ENCODE measurements at places on chromosomes 5 and 9.

DNA sequence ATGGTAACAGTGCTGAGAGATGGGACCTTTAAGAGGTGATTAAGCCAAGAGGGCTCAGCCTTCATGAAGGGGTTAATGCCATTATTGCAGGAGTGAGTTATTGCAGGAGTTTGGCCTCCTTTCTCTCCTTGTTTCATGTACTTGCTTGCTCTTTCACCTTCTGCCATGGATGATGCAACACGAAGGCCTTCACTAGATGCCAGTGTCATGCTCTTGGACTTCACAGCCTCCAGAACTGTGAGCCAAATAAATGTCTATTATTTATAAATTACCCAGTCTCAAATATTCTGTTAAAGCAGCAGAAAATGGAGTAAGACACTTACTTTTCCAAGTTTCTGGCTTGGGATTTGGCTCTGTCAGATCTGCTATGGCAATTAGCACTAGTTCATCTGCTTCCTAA, 38.4 kb upstream of the RECK start:
- no peak for DNase-seq

GRCh38 chr9:93826209-93826608, 128.9 kb downstream of the BARX1 start:
- no peak for DNase-seq

GRCh38 chr9:110583237-110583636, 3.7 kb upstream of the SVEP1 start:
- DNase-seq: peak; percentile 44

DNA sequence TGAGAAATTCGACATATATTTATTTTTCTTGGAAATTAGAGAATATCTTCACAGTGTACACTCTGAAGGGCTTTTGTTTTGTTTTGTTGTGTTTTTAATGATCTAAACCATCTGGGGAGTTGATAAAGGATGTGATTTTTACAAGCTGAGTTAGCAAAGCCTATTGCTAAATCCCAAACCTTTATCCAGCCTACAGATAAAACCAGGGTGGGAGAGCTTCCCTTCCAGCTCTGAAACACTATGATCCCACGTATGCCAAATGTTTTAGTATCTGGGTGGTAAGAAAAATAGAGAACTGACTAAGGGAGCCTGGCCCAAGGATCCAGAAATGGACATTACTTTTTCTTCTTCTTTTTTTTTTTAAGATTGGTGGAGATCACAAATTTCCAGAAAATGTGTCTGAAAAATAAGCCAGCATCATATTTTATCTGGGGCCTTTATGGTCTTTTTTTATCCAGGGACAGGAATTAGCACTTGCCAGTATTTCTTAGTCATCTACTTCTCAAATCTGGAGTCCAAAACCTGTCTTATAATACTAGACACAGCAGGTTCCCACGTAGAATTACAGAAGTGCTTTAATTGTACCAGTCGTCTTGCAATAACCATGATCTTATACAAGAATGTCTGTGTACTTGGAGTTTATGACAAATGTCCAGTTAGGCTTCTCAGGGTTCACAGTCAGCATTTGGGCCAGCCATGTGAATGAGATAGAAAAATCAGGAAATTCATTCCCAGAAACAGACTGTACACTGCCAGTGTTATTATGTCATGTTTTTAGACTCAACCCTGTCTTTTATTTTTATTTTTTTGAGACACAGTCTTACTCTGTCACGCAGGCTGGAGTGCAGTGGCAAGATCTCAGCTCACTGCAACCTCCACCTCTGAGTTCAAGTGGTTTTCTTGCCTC, 290.8 kb upstream of the MPDZ start:
- no peak for DNase-seq

GRCh38 chr9:23821375-23822181, 4.5 kb downstream of the ELAVL2 start:
- peak; percentile 46 for DNase-seq

GRCh38 chr5:62152394-62153087, 153.5 kb upstream of the KIF2A start:
- DNase-seq: no peak

- DNase-seq: no peak
Measured at GRCh38 chr5:170488570-170488969, 15.2 kb upstream of the KCNIP1 start.

GRCh38 chr9:76453785-76454184, 5.2 kb upstream of the GCNT1 start:
- no peak for DNase-seq

GRCh38 chr5:56202483-56202882, 30.6 kb downstream of the ANKRD55 start:
- no peak for DNase-seq

DNA sequence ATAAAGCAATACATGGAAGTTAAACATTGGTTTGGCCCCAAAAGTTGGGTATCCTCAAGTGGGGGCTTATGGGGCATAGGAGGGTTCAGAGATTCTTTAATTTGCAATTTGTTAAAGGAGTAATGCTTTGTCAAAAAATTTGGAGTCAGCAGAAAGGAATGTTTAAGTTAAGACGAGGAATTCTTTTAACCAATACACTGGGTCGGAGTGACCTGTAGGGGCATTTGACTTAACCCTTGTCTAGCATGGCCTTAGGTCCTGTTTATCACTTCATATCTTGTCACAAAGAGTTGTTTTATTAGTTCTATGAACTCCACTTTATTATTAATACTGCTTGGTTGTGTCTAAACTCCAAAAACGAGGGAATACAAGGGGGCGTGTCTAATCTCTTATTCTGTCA, 656.1 kb upstream of the RORB start:
- DNase-seq: no peak

DNA sequence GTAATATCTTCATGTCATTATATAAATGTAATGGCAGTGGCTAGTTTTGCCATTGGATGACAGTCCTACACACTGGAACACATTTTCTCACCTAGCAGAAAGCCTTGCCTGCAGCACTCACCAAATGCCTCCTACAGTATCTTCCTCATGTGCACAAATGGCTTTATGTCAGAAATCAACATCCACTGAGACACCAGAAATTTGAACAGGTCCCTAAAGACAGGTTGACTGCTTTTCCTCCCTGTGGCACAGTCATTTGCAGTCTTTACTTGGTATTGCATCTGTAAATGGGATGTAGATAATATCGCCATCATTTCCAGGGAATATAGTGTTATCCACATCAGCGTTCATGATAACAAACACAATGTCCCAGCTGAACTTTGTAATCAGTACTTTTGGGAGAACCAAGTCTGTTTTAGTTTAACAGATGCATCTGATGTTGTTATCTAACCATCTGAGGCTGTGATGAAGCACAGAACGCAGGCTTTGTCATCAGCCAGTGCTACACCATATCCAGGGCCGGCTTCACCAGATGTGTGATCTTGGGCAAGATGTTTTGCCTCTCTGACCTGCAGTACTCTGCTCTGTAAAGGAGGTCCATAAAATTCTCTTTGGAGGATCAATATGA, 83.9 kb upstream of the TAS2R1 start:
- no peak for DNase-seq

GRCh38 chr5:62707563-62707962, 128.9 kb downstream of the LRRC70 start:
- no peak for DNase-seq

GRCh38 chr5:138974227-138975063, 99.3 kb upstream of the LRRTM2 start:
- DNase-seq: no peak

GRCh38 chr9:129121483-129121882, 10.3 kb downstream of the PTPA start:
- DNase-seq: no peak

DNA sequence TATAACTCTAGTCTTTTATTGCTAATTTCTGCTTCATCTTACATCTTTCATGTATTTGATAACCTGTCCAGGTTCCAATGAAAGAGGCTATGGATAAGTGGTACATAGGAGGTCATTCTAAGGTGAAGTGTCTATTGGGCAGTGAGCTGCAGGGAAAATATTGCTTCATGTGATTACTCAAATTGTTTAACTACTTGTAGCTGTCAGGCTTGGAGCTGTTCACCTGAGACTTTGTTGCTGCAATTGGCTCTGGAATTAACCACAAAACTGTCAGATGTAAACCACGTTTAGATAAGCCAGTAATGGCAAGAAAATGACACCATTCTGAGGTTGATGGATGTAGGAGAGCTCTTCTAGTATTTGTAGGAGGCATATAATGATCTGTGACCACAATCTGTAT, 26.0 kb downstream of the ADAMTSL1 start:
- DNase-seq: no peak

- no peak for DNase-seq
Measured at GRCh38 chr5:17436761-17437221, 61.2 kb upstream of the TAF11L2 start.

DNA sequence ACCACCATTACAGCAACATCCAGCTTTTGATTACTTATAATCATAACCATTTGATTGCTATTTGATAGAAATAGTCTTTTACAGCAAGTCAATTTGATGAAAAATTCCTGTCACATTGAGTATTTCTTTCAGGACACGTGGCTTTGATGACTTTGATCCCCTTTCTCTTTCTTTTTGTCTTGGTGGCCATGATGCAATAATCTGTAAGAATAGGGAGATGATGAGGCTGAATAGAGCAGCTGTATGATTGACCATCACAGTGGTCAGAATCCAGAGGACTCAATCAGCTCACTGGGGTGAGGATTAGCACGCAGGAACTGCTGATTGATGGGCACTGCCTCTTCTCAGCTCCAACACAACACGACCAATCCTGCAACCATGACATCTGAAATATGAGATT, 262.7 kb downstream of the PARP8 start:
- no peak for DNase-seq

DNA sequence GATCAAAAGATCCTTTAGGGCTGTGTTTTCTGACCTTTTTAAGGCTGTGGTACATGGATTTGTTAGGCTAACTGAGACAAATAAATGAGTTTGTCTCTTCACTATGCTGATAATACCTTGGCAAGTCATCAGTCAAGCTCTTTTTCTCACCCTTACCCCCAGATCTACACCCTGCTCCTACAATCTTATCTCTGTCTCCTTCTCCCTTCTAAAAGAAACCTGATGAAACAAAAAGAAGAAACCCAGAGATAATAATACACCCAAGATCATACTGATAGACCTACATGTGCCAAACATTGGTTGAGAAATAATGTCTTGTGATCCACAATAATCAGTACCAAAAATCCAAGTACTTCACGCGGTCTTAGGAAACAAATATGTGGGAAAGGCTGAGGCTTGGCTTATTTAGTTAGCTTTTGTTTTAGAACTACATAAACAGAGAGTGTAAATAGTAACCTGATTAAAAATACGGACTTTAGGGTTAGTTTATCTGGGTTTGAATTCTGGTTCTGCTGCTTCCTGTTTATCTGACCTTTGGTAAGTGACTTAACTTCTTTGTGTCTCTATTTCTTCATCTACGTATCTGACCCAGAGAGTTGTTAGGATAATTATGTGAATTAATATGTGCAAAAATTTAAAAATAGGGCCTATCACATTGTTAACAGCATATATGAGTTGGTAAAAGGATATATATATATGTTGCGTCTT, 24.8 kb upstream of the PDCD1LG2 start:
- no peak for DNase-seq

DNA sequence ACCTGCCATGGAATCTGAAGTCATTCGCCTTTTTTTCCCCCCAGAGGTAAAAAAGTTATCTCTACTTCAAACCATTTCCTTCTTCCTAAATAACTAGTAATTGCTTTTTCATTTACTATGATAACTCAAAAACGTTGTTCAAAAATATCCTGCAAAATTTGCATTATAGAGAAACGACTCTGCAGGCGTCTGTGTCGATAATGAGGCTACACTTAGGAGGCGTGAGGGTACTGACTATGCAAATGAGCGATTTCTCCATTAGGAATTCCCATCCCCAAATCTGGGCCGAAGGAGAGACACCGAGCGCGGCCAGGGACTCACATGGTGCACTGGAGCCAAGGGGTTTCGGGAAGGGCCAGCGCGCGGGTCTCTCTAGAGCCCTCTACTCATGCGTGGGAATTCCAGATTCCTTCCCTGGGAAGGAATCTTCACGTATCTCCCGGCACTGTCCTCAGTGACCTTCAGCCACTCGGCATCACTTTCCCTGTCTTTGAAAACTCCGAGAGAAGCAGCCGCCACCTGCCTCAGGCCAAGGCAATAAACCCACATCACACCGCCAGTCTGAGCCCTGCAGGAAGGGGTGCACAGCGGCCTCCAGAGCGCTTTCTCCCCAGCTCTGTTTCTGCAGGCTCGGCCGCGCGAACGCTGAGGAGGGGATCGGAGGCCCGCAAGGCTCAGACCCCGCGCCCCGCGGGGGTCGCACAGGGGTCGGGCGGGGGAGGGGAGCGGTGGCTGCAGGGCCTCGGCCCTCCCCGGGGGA, 718 bp upstream of the DENND4C start:
- peak; percentile 62 for DNase-seq

GRCh38 chr9:4887556-4887955, 94.8 kb downstream of the RCL1 start:
- DNase-seq: no peak

DNA sequence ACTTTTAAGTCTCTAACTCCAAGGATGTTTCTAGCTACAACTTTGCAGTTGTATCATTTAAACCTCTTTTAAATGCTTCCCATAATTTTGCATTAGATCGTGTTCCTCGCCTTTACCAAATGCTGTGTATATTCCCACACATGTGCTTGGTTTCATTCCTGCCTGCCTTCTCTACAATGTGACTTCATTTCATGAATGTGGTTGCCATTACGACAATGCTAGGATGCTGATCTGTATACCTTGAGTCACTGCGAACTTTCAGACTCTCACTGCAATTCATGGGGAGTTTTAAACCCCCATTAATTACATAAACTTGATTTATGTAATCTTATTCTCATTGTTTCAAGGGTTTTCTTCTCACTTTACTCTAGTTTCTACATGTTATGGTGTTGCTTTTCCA, 50.3 kb downstream of the UBE2QL1 start:
- no peak for DNase-seq

GRCh38 chr5:118988866-118989180, 476 bp upstream of the DTWD2 start:
- no peak for DNase-seq

DNA sequence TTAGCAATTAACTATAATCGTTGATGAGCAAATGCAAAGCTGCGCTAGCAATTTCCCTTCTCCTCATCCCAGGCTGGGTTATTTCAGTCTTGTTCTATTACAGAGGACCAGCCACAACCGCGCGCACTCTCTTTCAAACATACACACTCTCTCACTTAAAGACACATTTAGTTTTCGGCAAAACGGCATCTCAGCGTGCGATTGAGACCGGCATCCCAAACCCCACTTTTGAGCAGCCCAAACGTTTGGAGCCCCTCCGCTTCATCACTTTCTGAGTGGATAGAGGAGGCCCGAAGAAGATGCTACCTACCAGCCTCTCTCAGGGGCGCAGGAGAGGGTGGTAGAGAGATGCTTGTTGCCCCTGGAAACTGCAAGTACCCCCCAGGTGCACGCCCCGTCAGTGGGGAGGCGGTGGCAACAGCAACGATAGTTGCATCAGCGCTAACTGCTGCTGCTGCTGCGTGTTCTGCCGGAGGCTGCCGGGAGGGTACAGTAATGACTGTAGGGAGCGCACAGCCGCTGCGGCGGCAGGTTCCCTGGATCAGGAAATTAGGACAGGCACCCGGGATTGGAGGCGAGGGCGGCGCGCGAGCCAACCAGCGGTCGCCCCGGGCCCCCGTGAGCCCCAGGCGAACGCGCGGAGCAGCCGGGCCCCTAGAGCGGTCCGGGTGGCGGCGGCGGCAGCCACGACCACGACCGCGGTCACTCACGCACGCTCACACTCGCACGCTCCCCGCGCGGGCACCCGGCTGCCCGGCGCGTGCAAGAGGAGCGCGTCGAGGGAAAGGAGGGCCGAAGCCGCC, 467 bp upstream of the VLDLR start:
- DNase-seq: peak; percentile 13

- no peak for DNase-seq
Measured at GRCh38 chr9:83554278-83554677, 16.1 kb upstream of the FRMD3 start.

Measured in T47D (cell line).